Globus pallidus (tissue), 1 donor: ENCODE measurements at places on chromosomes 6 and 20.
A peak's percentile ranks its signal among the peaks of the same experiment; 100 is the strongest.

- no peak for DNase-seq
These were observed 80.6 kb upstream of the PROKR2 start for GRCh38 chr20:5397393-5397792.

GRCh38 chr6:72952808-72953630 is 272.3 kb downstream of the KHDC1L start:
- DNase-seq = no peak

GRCh38 chr6:119331663-119332286 is 17.8 kb downstream of the MAN1A1 start:
- no peak for DNase-seq

- no peak for DNase-seq
These were observed 31.6 kb downstream of the CBFA2T2 start for GRCh38 chr20:33521461-33521860.

GRCh38 chr20:34083137-34083536 is 28.9 kb downstream of the EIF2S2 start:
- no peak for DNase-seq

GRCh38 chr20:8829256-8829655 is 239.6 kb upstream of the PLCB4 start:
- DNase-seq = no peak

GRCh38 chr6:47265971-47266370 is 43.7 kb downstream of the TNFRSF21 start:
- DNase-seq = no peak

DNA sequence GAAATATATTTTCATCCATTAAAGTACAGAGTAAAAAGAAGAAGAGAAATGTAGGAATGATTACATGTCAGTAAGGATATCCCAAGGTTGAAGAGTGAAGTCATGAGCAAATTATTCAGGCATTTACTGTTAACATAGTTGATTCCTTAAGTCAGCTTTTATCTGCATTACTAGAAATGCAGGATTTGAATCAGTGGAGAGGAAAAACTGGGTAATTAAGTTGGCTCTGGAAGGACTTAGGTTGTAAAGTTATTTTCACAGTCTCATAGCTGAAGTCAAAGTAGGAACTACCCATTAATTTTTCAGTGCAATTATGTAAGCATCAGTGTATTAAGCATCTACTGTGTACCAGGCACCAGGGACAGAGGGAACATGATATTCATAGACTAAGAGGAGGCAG is 7.8 kb downstream of the NAA20 start:
- no peak for DNase-seq

GRCh38 chr20:49545572-49545971 is 22.4 kb downstream of the PTGIS start:
- DNase-seq = no peak

DNA sequence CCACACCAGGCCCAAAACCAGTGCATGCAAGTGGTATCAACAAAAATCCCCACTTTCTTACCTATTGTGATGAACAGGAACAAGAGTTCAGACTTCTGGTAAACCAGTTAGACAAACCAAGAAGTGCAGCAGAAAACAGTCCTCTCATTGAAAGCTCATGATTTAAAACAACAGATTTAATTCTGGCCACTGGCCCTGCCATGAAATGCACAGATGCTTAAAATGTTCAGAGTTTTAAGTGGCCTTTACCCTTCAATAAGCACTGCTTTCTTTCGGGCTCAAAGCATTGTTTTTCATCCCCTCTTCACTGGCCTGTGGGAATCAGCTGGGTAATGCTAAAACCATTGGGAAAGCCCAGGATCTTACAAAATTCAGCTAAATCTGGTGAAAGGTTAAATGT is 102.4 kb upstream of the ISM1 start:
- DNase-seq = no peak

GRCh38 chr6:17813542-17813941 is 106.8 kb upstream of the NUP153 start:
- no peak for DNase-seq

- no peak for DNase-seq
These were observed 199.0 kb downstream of the MYLK4 start for GRCh38 chr6:2551705-2552104.

GRCh38 chr6:152918991-152919390 is 63.9 kb downstream of the FBXO5 start:
- no peak for DNase-seq

DNA sequence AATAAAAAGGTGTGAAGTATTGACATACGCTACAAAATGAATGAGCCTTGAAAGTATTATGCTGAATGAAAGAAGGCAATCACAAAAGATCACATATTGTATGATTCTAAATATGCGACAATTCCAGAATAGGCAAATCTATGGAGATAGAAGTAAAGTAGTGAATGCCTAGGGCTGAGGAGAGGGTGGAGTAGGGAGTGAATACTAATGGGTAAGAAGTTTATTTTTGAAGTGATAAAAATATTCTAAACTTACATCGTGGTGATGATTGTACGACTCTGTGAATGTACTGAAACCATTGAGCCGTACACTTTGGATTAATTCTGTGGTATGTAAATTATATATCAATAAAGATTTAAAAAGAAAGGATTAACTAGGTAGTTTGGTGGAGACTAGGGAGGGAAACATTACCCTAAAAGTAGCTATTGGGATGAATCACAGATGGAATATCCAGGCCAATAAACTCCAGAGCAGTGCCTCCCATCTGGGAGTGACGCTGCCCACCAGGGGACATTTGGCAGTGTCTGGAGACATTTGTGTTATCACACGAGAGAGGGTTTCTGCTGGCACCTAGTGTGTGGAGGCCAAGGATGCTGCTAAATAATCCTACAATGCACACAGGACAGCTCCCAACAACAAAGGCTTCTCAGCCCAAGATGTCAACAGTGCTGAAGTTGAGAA is 214.2 kb upstream of the PCSK2 start:
- no peak for DNase-seq

- DNase-seq = no peak
These were observed 168.1 kb downstream of the CDKAL1 start for GRCh38 chr6:20702366-20702765.

DNA sequence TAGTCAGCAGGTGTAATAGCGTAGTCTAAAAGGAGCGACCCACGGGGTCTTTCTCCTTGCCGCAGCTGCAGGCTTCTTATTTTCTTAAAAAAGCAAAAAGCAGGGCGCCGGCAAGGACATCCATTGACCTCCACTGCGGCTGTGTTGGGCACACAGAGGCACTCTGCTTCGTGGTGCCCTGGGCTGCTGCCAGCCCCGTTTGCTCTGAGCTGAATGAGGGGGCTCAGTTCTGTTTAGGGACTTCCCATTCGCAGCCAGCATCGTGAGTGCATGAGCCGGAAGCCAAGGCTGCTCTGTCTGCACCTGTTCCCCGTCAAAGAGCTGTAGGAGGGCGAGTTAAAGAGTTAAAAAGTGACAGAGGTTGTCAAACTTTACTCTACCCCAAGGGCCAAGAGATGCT is 1.7 kb upstream of the SLC22A2 start:
- DNase-seq = peak; percentile 16

- DNase-seq = no peak
These were observed 175.7 kb upstream of the SULF2 start for GRCh38 chr20:47960769-47961541.

DNA sequence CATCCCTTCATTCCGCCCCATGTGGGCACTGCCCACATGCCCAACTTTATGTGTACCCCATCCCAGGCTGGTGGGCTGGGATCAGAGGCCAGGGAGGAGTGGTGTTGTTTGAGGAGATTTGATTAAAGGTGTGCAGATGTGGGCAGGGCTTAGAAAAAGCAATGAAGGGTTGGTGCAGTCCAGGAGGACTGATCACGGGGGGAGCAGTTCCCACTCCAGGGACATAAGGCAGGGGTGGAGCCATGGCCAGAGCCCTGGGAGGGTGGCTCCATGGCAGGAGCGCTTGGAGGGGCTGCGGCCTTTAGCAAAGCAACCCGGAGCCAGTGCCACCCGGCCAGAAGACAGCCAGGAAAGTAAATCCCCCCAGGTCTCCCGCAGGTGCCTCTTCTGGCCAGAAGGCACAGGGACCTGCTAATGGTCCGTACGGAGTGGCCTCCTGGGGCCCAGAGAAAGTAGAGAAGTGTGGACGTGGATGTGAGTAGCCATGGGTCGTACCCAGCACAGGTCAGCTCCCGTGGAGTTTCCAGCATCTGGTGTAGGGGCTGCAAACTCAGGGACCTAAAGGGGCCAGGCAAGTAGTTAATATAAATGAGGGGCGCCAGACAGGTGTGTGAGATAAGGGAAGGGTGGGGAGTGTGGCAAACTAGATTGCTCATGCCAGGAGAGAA is 62.1 kb upstream of the APCDD1L start:
- DNase-seq = no peak

DNA sequence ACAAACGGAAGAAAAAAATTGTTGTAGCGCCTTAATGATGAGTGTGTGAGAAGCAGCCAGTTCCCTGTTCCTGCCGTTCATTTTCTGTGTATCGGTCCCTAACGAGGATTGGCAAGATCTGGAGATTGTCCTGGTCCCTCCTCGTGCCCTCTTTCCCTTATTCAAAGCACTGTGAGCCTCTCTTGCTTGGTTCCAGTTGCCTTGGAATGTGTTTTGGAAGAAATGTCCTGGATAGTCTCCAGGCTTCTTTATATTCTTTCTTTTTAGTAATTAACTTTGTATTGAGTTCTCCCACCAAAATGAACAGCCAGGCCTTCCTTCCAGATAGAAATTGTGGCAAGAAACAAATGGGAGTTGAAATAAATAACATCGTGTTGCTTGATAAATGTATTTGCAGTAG is 348.3 kb downstream of the CDH26 start:
- DNase-seq = peak; percentile 38

DNA sequence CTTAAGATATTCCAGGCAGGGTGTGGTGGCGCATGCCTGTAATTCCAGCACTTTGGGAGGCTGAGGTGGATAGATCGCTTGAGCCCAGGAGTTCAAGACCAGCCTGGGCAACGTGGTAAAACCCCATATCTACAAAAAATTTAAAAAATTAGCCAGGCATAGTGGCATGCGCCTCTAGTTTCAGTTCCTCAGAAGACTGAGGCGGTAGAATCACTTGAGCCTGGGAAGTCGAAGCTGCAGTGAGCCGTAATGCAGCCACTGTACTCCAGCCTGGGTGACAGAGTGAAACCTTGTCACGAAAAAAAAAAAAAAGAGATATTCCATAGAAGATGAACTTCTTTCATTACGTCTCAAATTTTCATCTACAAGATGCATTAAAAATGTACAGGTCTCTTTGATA is 46.7 kb upstream of the ISM1 start:
- DNase-seq = no peak

GRCh38 chr20:17534077-17534476 is 2.9 kb upstream of the BFSP1 start:
- no peak for DNase-seq

- peak; percentile 39 for DNase-seq
These were observed 127.3 kb downstream of the BACH2 start for GRCh38 chr6:90169374-90169773.

GRCh38 chr20:20410678-20411077 is 42.8 kb downstream of the INSM1 start:
- DNase-seq = peak; percentile 74

GRCh38 chr20:23963941-23964340 is 24.6 kb downstream of the GGTLC1 start:
- no peak for DNase-seq

GRCh38 chr20:37755665-37756064 is 61.8 kb downstream of the CTNNBL1 start:
- DNase-seq = peak; percentile 31

DNA sequence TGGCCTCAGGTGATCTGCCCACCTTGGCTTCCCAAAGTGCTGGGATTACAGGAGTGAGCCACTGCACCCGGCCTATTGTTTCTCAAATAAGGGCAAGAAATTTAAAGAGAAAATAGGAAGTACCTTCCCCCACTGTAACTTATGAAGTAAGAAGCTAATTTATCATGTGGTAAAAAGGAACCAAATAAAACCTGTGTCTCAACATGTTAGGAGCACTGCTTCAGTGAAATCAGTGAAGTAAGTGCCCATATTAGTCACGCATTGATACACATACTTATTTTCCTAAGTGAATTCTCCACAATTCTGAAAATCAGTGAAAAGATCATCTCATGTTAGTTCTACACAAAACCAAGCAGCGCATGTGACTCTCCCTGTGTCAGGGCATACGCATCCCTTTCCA is 14.2 kb upstream of the LPA start:
- no peak for DNase-seq

GRCh38 chr6:142698751-142699150 is 246.2 kb downstream of the HIVEP2 start:
- DNase-seq = no peak

GRCh38 chr20:33108661-33109060 is 29.2 kb downstream of the BPIFB4 start:
- no peak for DNase-seq

GRCh38 chr20:51199920-51200319 is 177.0 kb upstream of the KCNG1 start:
- no peak for DNase-seq

DNA sequence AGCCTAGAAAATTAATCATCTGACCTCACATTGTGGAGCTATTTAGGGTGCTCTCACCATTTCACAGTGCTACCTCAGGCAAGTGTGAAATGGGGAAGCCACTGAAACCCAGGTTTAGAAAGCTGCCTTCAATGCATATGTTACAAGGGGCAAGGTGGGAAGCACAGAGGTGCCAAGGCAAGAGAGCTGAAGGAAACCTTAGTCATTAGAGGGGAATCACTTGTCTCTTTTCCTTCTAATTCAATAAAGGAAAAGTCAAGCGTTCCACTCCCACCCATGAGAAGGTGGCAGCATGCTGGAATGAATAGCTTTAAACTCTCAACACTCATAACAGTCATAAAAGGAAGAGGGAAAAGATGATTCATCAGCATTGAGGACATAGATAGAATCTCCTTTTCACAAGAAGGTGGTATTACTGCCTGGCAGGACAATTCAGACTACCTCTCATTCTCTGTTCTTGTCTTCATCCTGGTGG is 251.9 kb upstream of the IRAK1BP1 start:
- no peak for DNase-seq
